ENCODE measurements at places on chromosomes 1 and 21.
A peak's percentile ranks its signal among the peaks of the same experiment; 100 is the strongest.

DNA sequence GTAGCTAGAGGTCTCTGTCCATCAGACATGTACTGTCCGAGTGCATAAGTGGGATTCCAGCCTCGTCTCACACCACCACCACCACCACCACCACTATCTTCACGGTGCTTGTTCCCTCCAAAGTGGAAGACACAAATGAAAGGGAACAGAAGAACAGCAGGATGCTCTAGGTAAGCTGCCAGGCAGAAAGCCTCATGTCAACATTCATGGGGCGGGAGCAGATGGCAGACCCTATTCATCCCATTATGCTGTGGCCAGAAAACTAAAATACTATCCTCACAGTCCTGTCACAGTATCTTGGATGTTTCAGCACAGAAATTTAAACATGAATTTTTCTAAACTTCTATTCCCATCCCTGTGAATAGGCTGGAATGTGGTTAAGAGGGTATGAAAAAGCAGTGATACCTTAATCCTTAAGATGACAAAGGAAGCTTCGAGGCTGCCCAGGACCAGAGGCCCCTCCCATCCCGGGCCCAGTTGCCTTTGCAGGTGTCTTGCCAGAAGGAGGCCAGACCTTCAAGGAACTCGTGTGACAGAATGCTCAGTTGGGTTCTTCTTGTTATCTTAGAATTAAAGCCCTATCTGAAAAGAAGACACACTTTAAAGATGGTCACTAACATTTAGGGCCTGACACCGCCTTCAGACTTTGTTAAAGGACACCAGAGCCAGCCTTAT lies 24.7 kb downstream of the APCS start:
- DNase-seq, result no peak

- DNase-seq, result no peak
These were observed 4.2 kb downstream of the RCAN3 start for GRCh38 chr1:24506691-24507381.

GRCh38 chr1:225735252-225736149 lies 42.1 kb upstream of the SRP9 start:
- no peak for DNase-seq

- no peak for DNase-seq
These were observed 81.9 kb downstream of the CNIH3 start for GRCh38 chr1:224698015-224698451.

DNA sequence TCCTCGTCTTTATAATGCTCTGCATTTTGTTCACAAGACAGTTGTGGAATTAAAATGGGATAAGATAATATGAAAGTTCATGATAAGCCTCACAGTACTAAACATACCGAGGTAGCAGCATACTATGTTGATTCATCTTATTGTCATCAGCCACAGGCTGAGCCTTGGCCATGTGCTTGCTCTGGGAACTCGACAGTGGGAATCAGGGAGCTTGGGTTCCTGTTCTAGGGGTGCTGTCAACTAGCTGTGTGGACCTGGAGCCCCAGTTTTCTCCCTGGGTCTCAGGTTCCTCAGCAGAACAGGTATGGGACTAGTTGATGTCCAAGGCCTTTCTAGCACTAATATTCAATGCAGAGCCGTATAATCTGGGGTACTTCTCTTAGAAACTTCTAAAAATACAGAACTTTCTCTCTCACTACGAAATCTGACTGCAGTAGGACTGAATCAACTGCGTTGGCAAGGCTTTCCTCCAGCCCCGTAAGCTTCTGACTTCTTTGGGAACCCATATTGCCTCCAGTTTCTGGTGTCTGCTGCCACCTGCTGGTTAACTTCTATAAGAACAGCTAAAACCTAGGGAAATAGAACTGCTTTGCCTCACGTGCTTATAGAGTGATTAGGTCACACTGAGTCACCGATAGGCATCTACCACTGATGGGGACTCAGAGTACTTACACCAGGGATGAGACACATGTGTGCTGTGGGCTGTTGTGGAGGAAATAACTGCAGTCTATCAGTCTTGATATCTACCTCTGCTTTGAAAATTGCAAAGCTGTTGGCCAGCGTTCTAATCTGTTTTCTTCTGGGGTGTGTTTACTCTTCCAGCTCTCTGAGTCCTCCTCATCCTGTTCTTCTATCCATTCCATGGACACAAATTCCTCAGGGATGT lies 110.9 kb downstream of the RGL1 start:
- DNase-seq, result peak; percentile 82

DNA sequence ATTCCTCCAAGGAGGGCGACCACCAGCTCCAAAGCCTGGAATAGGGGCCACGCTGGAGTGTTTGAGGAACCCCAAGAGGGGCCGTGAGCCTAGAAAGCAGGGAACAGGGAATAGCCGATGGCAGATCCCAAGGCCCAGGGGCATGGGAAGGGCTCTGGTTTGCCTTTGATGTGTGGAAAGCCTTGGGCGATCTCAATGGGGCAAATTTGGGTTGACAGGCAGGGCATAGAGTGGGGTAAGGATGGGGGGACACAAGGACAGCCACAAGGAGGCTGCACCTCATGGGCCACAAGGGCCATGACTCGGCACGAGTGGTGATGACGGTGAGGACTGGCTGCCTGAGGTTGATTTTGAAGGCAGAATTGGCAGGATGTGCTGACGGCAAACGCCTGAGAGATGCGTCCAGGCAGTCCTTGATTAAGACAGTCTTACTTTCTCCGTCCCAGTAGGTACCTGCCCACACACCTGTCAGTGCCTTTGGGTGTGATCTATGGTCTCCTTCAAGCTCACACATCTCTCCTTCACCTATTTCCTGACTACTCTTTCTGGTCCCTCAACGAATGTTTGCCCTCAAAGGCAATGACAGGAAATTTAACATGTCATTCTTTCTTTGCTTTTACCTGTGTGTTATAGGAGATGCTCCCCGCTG lies 2.0 kb upstream of the TMPRSS3 start:
- no peak for DNase-seq

- no peak for DNase-seq
These were observed 35.8 kb downstream of the C1orf21 start for GRCh38 chr1:184422490-184423233.

DNA sequence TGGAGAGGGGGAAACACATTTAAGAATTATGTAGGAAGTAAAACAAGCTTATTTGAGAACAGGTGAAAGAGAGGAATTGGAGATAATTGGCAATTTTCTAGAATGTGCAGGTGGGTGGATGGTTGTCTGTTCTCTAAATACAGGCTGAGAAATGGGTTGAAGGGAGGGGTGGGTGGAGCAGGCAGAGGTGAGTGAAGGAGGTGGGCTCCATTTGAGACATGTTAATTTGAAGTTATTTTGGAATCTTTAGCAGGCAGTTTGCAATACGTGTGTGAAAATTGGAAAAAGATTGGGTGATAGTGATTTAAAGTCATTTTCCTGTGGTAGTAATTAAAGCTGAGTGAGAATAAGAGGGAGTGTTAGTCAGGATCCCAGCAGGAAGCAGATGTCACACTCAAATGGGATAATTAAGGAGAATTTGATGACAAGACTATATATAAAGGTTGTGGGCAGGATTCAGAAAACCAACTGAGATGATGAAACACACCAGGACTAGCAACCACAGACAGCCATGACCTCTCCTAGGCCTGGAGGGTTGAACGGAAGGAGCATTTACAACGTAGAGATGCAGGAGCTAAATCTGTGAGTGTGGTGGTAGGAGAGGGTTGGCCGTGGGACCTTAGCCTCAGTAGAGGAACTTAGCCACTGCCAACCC lies 40.6 kb downstream of the CHRM3 start:
- no peak for DNase-seq

- DNase-seq, result no peak
These were observed 5.9 kb upstream of the CTRC start for GRCh38 chr1:15432324-15432723.

DNA sequence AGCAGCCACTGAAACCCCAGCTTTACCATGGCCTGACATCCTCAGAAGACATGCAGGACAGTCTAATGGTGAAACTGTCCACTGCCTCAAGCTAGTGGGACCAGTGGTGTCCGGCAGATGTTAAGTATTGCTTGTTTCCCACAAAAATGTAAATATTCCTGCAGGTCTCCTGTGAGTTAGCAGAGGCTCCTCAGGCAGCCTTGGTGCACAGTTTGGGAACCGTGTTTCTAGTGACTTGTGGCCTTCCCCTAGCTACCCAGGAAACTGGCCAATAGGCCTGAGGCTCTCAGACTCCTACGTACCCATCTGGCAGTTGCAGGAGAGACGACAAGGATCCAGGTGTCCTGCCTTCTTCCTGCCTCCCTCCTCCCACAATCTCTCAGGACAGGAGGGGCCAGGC lies 142.4 kb downstream of the CAMTA1 start:
- DNase-seq, result no peak

- no peak for DNase-seq
These were observed 10.9 kb downstream of the IFNGR2 start for GRCh38 chr21:33414068-33414467.

DNA sequence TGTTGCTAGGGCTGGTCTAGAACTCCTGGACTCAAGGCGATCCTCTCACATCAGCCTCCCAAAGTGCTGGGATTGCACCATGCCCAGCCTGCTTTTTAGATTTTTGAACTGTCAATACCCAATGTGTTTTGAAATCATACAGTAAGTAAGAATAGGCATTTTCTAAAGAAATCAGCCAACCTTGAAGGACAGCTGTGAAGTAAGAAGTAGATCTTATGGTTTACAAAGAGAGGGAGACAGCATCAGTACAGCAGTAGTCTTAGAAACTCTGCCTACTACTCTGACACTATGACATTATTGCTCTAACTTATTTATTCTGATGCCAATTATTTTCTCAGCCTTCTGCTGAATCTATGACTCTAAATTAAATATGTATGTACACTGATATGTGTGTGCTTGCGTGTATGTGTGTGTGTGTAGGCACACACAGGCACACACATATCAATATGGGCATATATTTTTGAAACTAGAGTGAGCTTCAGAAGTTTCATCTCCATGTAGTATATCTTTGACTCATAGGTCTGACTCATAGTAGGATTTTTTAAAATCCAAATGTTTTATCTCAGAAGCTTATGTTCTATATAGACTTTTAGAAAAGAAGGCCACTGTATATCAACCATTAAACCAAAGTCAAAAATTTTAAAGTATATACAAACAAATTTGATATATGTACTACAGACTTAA lies 140.4 kb downstream of the COL24A1 start:
- no peak for DNase-seq

GRCh38 chr1:96424877-96425276 lies 296.7 kb upstream of the PTBP2 start:
- no peak for DNase-seq

DNA sequence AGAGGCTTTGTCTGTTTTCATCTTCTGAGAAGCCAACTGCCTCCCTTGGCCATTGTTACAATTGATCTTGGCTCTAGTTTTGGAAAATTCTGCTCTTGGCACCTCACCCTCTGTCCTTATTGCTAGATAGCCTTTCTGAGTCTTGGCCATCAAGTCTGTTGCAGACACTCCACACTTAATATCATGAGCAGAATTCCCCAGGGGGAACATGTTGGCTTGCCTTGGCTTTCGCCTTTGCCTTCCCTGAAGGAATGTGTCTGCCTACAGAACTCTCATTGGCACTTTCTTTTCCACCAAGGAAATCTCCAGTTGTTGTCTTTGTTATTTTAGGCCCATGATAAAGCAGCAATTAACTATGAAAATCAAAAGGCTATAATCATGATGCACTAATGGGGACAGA lies 42.7 kb upstream of the LDLRAP1 start:
- DNase-seq, result no peak

DNA sequence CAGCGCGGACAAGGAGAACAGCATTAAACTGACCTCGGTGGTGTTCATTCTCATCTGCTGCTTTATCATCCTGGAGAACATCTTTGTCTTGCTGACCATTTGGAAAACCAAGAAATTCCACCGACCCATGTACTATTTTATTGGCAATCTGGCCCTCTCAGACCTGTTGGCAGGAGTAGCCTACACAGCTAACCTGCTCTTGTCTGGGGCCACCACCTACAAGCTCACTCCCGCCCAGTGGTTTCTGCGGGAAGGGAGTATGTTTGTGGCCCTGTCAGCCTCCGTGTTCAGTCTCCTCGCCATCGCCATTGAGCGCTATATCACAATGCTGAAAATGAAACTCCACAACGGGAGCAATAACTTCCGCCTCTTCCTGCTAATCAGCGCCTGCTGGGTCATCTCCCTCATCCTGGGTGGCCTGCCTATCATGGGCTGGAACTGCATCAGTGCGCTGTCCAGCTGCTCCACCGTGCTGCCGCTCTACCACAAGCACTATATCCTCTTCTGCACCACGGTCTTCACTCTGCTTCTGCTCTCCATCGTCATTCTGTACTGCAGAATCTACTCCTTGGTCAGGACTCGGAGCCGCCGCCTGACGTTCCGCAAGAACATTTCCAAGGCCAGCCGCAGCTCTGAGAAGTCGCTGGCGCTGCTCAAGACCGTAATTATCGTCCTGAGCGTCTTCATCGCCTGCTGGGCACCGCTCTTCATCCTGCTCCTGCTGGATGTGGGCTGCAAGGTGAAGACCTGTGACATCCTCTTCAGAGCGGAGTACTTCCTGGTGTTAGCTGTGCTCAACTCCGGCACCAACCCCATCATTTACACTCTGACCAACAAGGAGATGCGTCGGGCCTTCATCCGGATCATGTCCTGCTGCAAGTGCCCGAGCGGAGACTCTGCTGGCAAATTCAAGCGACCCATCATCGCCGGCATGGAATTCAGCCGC lies 2.5 kb downstream of the S1PR1 start:
- DNase-seq, result peak; percentile 86

DNA sequence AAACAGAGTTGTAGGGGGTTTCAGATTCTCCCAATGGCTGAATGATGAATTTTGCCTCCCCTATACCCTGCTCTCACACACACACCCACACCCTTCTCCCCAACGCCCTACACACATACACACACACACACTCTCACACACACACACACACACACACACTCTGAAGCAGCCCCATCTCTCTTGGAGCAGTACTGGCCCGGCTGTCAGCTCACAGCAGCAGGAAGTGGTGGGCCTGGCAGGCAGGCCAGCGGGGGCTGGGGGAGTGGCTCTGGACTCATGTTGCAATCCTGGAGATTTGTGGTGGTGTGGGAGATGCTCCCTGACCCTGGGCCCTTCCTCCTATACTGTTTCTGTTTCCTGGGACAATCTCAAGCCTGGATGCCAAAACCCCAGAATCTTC lies 2.2 kb downstream of the IKBKE start:
- peak; percentile 60 for DNase-seq

- no peak for DNase-seq
These were observed 44.9 kb downstream of the PLA2G4A start for GRCh38 chr1:186873687-186874086.

DNA sequence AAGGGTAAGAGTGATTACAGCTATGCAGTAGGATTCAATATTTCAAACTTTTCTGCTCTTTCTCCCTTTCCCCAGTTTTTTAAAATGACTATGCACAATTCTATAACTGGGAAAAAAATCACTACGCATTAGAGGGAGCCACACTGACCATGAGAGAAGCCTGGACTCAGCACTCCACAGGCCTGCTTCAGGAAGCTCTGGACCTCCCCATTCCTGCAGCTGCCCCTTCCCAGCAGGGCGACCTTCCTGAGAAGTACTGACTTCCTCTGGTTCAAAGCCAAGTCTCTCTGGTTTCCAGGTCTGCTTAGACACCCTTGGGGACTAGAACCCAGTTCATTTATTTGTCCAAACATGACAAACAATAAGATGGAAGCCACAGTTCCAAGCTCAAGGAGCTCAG lies 42.0 kb upstream of the CLSTN1 start:
- no peak for DNase-seq

All from activated CD8-positive, alpha-beta T cell treated with anti-CD3 and anti-CD28 coated beads, Interleukin-2, amount 10 ng/mL, durations not matched to agents 7 days and 5 days (primary cell).